ENCODE measurements at places on chromosomes 12 and 14.

- DNase-seq = peak; percentile 6
Observed at GRCh38 chr14:80136358-80136757, 74.9 kb downstream of the DIO2 start.

DNA sequence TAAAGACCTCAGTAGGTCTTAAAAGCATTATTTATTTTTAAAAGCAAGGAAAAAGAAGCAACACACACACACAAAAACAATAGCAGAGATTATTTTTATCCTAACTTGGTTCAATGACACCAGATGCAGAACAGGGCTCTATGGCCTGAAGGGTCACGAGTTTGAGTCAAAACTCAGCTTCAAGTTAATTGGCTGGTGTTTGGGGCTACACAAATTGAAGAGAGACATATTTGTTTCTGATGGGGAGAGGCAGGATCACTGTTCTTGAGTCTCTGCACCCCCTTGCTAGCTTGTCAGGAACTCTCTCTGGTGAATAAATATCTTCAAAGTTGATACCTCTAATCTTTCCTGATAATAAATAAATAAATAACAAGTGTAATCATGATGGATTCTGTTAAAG lies 466.1 kb downstream of the PRKD1 start:
- no peak for DNase-seq

GRCh38 chr14:47194055-47194454 lies 481.4 kb downstream of the MDGA2 start:
- DNase-seq = peak; percentile 2

DNA sequence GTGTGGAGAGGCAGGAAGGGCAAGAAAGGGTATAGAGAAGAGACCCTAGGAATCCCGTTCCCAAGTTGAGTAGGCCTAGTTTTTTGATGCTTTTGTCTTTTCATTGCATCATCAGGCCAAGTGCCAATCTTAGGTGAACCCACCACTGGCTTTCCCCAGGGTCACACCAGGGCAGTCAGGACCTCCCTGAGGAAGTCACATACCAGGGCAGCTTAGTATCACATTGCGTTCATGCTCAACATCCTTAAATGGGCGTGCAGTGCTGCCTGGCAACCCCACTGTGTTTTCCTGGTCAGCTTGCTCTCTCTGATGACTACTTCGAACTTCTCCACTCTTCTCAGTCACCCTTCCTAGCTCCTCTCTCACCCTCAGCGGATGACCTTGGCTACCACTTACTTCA lies 9.0 kb downstream of the ASIC1 start:
- DNase-seq = peak; percentile 84

- no peak for DNase-seq
Observed at GRCh38 chr14:104359969-104360442, 219.6 kb upstream of the C14orf180 start.

DNA sequence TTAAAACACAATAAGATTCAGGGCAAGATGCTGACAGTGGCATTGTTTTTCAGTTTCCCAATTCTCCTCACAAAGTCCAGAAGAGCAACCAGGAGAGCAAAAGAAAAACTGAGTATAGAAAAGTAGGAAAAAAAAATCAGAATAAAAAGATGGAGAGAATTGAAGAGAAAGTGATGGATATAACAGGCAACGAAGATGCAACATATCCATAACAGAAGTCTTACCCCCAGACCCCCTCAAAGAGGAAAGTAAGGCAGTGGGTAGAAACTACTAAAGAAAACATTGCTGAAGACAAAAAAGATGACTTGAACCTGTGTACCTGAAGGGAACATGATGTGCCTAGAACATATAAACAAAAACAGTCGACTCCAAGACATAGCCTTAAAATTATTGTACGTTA lies 10.6 kb downstream of the TCL1A start:
- DNase-seq = no peak

- DNase-seq = no peak
Observed at GRCh38 chr12:109796057-109796456, 37.1 kb downstream of the TRPV4 start.

DNA sequence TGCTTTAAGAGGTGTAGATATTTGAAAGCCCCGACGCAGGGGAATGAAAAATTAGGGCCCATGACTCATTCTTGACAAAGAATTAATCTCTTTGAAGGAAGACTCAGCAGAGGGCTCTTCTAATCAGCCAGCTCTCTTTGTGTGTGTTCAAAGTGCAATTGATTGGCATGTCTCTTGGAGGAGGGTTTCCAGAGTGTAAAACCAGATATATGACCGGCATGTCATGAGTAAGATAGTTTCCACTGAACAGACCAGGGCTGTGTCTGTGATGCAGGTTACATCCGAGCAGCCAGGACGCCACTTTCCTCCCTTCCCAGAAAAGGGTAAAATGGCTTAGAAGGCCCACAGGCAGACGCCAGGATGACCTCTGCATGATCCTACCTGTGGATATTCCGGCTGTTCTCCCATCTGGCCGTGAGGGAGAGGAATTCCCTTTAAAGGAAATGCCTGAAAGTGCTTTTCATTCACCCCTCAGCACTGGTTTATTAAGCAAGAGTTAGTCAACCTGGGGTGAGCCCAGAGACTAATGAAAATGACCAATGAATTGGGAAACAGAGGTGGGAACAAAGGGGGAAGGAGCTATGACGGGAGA lies 7.2 kb upstream of the KRT75 start:
- peak; percentile 59 for DNase-seq

GRCh38 chr14:85037411-85037810 lies 492.5 kb upstream of the FLRT2 start:
- DNase-seq = no peak

DNA sequence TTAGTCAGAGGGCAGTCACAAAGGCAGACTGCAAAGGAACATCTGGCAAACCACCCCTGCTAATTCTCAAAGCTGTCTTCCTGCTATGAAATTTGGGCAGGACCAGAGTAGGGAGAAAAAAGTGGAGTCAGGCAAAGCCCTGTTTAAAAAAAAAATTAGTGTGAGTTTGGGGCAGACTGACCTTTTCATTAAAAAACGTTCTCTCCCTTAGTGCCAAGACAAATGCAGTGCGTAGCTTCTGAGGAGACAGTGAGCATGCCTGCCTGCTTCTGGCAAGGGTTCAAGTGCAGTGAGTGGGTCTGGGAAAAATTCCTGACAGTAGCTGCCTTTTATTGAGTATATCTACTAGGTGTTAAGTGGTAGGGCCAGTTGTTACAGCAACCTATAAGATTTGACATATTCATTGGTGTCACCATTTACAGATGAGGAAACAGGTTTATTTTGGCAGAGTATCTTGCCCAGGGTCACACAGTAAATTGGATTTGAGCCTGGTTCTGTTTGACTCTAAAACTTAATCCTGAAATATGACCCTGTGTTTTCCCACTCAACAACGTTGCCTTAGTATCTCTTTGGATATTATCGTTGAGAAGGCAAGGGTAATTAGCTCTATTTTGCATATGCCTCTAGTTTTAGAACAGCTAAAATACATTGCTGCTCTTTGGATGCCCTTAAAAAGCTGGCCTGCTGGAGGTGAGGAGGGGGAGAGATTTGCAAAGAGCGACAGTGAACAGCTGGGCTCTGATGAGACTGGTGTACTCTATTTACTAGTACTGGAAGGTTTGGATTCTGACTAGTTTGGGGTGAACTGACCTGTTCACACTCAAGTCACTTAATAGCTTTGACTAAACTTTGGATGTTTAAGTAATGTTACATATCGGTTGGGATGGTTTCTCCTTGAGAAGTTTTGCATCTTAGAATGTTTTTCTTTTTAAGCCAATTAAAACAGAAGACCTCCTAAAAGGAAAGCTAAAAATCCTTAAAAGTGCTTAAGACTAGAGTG lies 72.8 kb downstream of the PAPOLA start:
- DNase-seq = peak; percentile 79

GRCh38 chr14:58584383-58584782 lies 53.4 kb upstream of the DACT1 start:
- no peak for DNase-seq

- no peak for DNase-seq
Observed at GRCh38 chr14:103521438-103521950, 1.1 kb downstream of the CKB start.

- DNase-seq = no peak
Observed at GRCh38 chr12:91113621-91114020, 2.3 kb upstream of the LUM start.

- no peak for DNase-seq
Observed at GRCh38 chr14:72812292-72812851, 81.5 kb downstream of the DPF3 start.

- DNase-seq = peak; percentile 26
Observed at GRCh38 chr14:22276913-22277816, 311.9 kb downstream of the DAD1 start.

DNA sequence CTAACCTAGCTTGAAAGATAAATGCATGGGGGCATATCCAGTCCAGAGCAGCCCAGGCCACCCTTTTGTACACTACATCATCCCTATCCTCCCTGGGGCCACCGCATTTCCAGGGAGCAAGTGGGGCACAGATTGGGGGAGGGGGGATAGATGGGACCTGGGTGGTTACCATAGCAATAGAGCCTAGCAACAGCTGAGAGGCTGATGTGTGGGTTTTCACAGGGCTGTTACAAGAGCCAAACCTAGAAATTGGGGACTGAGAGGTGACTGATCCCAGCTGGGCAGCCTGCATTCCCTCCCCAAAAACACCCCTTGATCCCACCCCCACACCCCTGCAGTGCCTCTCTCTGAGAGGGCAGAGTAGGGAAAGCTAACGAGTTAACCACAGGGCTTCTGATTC lies 3.7 kb upstream of the ZNF384 start:
- DNase-seq = no peak

- DNase-seq = peak; percentile 100
Observed at GRCh38 chr12:108838194-108839017, 19.0 kb downstream of the SSH1 start.

- no peak for DNase-seq
Observed at GRCh38 chr12:63319386-63319785, 168.4 kb upstream of the AVPR1A start.

DNA sequence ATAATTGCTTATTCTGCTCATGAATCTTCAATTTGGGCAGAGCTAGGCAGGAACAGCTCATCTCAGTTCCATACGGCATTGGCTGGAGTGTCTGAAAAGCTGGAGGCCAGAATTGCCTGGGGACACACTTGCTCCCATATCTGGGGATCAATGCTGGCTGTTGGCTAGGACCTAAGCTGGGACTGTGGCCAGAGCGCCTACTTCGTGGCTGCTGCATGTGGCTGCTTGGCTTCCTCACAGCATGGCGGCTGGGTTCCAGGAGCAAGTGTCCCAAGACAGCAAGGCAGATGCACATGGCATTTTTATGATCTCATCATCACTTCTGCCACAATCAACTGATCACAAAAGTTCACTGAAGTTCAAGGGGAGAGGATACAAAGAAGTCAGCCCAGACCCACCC lies 200.2 kb downstream of the TTC8 start:
- DNase-seq = no peak

GRCh38 chr12:27164330-27165040 lies 79.6 kb upstream of the STK38L start:
- no peak for DNase-seq

DNA sequence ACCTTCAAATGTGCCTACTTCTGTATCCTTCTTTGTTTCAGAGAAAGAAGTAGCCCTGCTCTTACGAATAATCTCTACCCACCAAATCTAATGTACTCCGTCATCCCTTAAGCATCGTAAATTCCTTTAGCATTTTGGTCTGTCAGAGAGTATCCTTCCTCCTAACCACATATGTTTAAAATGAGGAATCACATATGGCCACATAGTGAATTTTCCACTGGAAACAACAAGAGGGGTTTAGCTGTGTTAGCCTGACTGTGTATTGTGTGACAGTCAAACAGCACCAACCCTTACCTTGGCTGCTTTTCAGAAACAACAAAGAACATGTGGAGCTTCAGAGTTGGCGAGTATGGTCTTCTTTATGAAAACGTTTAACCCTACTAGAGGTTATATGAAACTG lies 5.5 kb downstream of the LUM start:
- no peak for DNase-seq

- DNase-seq = no peak
Observed at GRCh38 chr14:22479132-22479531, 109.9 kb downstream of the DAD1 start.

- DNase-seq = peak; percentile 38
Observed at GRCh38 chr14:102662636-102663430, 70.4 kb downstream of the RCOR1 start.

GRCh38 chr12:14836336-14837210 lies 6.8 kb downstream of the ART4 start:
- peak; percentile 96 for DNase-seq

Measured in cardiac fibroblast (primary cell).